CD4-positive, alpha-beta memory T cell (primary cell): ENCODE measurements at places on chromosomes 5 and 9.

DNA sequence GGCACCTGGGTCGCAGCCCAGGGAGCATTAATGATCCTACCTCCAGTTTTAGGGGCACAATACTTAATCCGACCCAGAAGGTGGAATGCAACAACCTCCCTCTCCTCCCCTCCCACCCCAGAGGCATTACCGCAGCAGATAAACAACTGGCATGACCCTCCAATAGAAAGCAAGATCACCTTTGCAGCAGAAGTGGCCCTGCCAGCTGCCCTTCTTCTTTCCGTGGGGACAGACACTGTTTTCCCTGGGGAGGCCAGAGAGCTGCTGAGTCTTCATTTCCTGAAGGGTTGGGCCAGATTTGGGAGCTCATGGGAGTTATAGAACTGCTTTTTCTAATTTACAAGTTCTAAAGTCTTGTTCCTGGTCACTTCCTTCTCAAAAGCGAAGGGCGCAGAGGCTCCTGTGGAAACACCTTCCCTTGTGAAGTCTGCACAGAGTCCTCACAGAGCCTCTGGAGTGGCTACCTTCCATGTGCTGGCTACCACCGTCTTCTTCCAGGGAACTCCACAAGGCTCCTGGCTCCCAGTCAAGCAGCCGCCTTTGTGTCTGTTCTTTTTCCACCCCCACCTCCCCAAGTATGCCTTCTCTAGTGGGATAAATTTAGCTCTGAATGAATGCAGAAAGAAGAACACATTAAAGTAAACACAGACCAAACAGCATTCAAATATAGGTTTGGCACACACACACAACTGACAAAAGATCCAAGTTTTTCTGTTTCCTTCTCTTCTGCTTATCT is 8.0 kb upstream of the PALM2AKAP2 start:
- no peak for DNase-seq

GRCh38 chr9:96418920-96419690 is 935 bp upstream of the ZNF367 start:
- DNase-seq: peak; percentile 60

DNA sequence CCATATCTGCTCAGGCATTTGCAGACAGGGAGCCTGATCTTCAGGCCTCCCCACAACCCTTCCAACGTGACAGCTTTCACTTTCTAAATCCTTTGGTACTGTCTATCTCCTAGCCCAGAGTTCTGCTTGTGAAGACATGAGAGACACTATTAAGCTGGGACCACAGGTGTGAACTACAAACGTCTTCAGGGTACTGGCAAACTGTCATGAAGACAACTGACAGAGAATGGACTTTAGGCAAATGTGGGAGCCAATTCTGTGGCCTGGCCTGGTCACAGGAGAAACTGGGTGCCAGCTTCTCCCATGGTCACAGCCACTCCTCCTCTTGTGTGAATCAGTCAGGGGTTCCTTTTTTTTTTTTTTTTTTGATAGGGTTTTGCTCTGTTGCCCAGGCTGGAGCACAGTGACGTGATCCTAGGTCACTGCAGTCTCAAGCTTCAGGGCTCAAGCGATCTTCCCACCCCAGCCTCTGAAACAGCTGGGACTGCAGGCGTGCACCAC is 10.4 kb downstream of the TRIM14 start:
- DNase-seq: peak; percentile 63

DNA sequence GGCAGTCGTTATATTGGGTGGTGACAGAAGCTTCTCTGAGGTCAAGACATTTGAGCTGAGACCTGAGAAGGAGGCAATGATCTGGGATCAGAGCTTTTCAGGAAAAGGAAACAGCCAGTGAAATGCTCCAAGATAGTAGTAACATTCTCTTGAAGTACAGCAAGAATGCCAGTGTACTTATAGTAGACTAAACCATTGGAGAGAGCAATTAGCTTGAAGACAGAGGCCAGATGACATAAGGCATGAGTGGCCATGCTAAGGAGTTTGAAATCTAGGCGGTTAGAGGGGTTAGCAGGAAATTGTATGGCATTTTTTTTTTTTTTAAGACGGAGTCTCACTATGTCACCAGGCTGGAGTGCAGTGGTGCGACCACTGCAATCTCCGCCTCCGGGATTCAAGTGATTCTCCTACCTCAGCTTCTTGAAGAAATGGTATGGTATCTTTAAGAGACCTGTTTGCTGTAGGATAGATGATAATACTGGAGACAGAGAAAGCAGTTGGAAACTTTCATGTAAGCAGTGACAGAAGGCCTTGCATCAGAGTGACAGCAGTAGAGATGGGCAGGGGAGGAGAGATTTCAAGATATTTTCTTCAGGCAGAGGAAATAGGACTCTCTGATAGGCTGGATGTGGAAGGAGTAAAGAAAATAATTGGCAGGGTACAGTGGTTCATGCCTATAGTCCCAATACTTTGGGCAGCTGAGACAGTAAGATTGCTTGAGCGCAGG is 482.2 kb upstream of the PAPPA start:
- no peak for DNase-seq

DNA sequence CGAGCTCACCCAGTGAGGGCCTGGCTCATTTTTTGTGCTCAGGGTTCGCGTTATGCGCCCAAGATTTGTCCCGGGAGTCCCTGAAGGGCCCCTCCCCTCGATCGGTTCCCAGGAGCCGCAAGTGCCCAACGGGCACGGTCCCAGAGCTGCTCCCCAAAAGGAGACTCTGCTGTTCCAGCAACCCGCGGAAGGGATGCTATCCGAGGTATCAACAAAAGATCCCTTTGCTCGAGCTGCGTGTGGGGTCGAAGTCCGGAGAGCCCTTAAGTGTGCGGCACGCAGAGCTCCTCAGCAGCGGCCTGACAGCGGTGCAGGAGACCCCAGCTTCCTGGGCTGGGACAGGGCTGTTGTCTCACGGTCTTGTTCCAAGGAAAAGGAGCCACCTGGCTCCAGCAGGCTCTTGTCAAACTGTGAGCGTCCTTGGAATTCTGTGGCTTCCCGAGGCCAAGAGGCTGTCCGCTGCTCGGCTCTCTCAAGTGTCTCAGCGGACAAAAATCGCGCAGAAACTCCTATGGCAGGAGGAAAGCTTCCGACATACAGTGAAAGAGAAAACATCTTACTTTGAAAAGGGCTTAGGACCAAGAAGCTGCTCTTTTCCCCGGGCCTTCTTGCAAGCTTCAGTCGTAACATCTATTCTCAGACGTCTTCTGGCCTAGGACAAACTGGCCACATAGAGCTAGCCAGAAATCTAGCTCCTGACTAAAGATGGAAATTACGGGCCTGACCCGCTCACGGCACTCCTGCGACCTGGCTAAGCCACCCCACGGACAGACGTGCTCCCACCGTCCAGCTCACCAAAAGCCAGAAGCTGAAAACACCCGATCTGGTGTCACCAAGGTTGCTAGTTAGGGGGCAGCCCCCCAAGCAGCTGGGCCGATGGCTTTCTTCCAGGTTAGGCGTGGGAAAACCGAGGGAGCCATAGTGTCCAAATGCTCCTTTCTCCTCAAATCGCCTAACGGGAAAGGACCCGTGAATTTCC is 2.6 kb upstream of the FOXB2 start:
- no peak for DNase-seq

- DNase-seq: no peak
Measured at GRCh38 chr5:124627815-124628595, 118.4 kb downstream of the ZNF608 start.
